EL (cell line): ENCODE measurements at places on chromosomes 16 and 17.

- no peak for DNase-seq
These were observed 13.5 kb downstream of the ACE start for GRCh38 chr17:63490329-63490728.

DNA sequence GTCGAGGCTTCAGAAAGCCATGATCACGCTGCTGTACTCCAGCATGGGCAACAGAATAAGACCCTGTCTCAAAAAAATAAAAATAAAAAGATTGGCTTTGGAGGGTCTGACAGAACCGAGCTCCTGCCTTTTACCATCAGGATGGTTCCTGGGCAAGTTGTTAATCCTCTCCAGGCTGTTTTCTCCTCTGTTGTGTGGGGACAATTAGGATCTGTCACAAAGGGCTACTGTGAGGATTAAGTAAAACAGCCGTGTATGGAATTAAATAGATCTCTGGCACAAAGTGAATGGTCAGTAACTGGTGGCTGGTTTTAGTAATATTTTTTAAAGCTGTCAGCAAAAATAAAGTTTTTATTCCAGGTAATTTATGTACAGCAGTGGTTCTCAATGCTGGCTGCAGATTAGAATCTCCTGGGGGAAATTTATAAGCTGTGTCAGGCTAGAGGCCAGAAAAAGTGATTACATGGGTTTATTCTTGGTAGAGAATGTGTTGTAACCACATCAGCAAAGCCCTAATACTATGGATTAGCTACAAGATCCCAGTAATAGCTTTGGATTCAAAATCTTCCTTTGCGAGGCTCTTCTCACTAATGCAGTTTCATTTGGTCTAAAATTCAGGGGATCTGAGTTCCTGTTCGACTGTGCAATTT, 47.2 kb downstream of the GPRC5B start:
- DNase-seq = no peak

DNA sequence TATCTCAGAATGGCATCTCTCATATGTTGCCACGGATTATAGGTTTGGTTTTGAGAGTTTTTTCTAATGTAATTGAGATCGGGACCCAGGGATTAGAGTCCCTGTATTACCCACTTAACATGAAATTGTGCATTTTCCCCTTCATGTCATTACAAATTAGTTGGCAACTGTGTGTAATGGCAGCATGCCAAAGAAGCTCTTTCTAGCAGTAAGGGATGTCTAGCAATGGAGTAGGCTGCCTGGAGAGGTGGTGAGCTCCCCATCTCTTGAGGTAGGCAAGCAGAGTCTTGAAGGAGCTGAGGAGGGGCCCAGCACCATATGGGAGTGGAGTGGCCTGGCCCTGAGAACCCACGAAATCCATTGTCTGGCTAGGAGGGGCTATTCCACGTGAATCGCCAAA, 10.0 kb upstream of the KATNB1 start:
- no peak for DNase-seq

- no peak for DNase-seq
These were observed 263.9 kb downstream of the C16orf95 start for GRCh38 chr16:87053016-87053982.
